ENCODE measurements at places on chromosomes 5 and 9.

DNA sequence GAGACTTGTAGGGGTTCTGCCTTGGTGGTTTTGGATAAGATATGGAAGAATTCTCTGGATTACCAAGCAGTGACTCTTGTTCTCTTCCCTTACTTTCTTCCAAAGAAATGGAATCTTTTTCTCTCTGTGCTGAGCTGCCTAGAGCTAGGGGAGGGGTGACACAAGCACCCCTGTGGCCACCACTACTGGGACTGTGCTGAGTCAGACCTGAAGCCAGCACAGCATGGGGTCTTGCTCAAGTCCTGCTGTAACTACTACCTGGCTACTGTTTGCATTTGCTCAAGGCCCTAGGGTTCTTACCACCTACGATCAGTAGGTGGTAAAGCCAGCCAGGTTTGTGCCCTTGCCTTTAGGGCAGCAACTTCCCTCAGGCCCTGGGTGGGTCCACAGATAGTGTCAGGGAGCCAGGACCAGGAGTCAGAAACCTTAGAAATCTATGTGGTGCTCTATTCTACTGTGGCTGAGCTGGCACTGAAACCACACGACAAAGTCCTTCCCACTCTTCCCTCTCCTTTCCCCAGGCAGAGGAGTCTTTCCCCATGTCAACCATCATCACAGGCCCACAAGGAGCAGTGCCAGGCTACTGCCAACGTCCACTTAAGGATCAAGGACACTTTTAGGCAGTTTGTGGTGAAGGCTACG is 53.8 kb downstream of the SREK1 start:
- DNase-seq: no peak

DNA sequence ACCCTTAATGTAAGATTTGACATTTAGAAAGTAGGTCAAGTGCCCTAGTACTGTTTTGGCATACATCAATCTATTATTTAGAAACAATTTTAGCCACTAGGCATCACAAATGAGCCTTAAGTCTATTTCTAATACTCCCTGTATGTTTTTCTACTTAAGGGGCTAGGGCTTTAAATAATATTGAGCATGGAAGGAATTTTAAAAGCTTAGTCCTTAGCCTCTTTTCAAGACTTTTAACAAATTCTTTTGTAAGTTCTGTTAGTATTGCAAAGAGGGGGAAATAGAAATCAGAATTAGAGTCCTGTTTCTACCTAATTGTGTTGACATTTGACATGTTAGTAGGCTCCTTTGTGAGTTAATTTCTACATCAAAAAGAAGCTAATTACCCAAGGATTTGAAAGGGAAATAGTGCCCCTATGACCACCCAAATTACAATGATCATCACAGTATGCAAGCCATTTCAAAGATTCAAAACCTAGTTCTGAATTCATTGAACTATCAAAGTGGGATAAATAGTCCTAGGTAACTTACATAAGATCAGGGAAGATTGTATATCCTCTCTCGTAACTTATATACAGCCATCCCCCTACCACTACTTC is 647.8 kb upstream of the ACO1 start:
- DNase-seq: no peak

DNA sequence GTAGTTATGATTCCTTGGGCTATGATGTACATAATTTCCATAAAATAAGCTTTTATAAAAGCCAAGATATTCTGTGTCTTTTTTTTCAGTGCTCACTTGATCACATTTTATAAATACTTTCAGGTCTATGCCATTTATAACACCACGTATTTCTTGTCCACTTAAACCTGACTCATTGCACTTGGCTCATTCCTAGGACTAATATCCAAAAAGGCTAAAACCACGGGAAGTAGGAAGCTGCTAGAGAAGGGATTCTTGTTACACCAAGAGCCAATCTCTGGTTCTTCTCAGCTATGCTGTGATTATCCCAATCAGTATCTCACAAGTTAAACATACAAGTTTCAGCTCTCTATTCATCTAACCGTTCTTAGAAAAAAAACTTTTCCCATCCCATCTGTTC is 80.4 kb upstream of the CDH6 start:
- DNase-seq: no peak

GRCh38 chr9:106467113-106467864 is 395.7 kb upstream of the ZNF462 start:
- DNase-seq: no peak

GRCh38 chr5:14582797-14583137 is 1.2 kb downstream of the OTULINL start:
- no peak for DNase-seq

- DNase-seq: no peak
These were observed 2.1 kb downstream of the LCN15 start for GRCh38 chr9:136762221-136762691.

DNA sequence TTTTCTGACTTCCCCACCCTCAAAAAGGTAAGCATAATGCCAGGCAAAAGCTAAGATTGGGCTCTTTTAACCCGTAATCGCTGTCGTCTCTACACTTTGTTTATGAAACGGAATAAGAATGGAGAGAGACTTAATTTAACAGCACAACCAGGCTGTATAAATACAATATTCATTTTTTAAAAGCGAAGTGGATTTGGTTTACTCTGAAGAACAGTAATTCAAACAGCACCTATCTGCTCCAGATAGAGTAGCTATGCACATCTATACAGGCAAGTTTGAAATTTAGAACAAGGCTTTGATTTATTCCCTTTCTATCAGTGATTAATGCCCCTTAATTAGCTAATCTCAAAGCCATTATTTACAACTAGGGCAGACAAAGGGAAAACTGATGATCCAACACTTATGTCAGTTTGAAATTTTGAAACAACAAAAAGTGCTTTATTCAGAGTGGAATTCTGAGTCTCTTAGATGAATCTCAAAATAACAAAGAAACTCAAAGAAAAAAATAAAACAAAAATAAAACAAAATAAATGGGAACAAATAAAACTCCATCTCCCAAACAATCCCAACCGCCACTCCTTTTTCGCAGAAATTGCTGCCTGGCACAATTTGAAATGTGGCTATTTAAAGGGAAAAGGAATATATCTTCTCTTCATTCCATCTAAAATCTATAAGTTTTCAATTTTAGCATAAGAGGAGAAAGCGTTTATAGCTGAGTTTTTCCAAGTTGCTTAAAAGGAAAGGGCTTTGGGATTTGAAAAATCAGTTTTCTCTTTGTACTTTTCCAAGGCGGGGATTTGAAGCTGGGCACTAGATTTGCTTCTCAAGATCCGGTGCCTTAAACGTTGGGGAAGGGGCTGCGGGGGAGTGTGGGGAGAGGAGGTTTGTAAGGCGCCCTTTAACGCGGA is 298.6 kb downstream of the PARP8 start:
- DNase-seq: no peak

- DNase-seq: no peak
These were observed 55.1 kb upstream of the TLR4 start for GRCh38 chr9:117649126-117649525.

DNA sequence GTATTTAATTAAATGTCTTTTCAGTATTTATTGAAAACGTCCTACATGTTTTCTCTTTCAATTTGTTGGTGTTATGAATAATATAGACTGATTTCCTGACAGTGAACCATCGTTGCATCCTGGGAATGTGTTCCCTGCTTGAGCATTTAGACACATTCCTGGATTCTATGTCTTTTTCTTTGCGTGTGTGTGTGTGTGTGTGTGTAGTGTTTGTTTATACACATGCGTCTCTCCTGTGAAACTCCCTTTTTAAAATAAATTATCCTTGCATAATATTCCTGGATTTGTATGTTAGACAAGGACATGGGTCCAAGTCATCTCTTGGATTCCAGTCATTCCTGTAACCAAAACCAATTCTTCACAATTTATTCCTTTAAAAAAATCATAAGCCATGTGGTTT is 153.4 kb downstream of the HSPA4 start:
- no peak for DNase-seq

- no peak for DNase-seq
These were observed 967 bp downstream of the ANKRD31 start for GRCh38 chr5:75235711-75236110.

DNA sequence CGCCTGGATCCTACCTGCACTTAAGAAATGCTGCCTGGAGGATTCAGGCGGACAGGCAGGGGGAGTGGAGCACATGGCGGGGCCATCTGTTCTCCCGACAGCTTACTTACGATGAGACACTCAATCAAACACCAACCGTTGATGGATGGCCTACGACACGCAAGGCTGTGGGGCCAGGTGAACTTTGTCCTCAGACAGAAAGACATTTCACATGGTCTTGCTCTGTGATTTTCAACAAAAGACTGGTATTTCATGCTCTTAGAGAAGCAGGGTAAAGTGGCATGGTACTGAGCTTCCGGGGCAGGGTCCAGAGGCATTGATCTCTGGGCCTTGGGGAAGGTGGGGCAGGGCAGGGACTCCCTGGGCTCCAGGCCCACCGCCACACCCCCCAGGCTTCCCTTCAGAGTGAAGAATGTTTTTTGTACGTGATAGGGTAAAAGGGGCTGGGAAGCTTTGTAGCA is 9.1 kb upstream of the OLFM1 start:
- no peak for DNase-seq

- no peak for DNase-seq
These were observed 1.3 kb upstream of the LCN12 start for GRCh38 chr9:136950656-136951276.

DNA sequence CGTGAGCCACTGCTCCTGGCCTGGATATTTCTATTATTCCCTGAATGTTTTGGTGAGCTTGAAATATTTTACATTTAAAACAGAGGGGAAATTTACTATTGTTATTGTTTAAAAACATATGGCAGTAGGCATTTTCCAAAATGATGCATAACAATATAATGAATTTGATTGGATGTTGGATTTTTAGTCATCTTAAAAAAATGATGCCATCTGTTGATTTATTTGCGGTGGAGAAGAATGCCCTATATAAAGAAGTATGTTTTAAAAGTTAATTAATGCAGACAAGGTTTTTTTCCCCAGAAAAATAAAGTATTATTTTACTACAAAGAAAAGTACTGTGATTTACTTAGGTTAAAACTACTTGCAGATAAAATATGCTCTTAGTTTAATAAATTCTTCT is 33.4 kb upstream of the ARRDC3 start:
- DNase-seq: no peak

GRCh38 chr5:111765613-111766571 is 8.9 kb upstream of the NREP start:
- DNase-seq: no peak

- no peak for DNase-seq
These were observed 168.7 kb downstream of the ENC1 start for GRCh38 chr5:74471875-74472274.

DNA sequence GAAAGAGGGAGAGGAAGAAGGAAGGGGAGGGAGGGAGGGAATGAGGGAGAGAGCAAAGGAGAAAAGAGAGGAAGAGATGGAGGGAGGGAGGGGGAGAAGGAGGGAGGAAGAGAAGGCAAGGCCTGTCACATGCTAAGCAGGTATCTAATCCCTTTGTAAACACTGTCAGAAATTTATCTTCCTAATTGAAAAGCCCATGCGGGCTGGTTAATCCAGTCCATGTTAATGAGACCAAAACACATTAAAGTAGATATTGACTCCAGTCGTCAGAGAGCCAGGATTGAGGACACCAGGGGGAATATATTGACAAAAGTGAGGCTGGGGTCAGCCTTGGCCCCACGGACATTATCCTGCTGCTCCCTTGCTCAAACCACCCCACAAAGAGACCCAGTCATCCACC is 37.4 kb upstream of the ALDH1B1 start:
- DNase-seq: no peak
